Pancreas (tissue), 10 donors: ENCODE measurements at places on chromosomes 2 and 18. TPM values are rescaled to one million over a fixed set of nuclear protein-coding genes. Genes with fewer than 3 reads are reported as not detected.

The HOXD9 gene
- total RNA-seq, result 0.17 TPM

The ZSWIM2 gene
- not detected for total RNA-seq

The LYPD1 gene
- total RNA-seq, result 2.5 TPM

The SLC9A4 gene
- total RNA-seq, result 0.41 TPM

The LRRC30 gene
- not detected for total RNA-seq

The SERPINB11 gene
- not detected for total RNA-seq

The LHCGR gene
- not detected for total RNA-seq

The GPAT2 gene
- total RNA-seq, result 0.23 TPM

The CFAP210 gene
- total RNA-seq, result 0.47 TPM

The DOK6 gene
- 0.19 TPM for total RNA-seq

The RND3 gene
- total RNA-seq, result 5.6 TPM

The C2orf72 gene
- total RNA-seq, result 8.7 TPM

The UGT1A10 gene
- total RNA-seq, result 0.09 TPM

The GPR75 gene
- 1.4 TPM for total RNA-seq

The CCT4 gene
- total RNA-seq, result 66.9 TPM

The ACMSD gene
- not detected for total RNA-seq

The SLC23A3 gene
- 0.16 TPM for total RNA-seq

The SH3BP4 gene
- total RNA-seq, result 77.8 TPM

The TEX44 gene
- not detected for total RNA-seq

The QPCT gene
- 1.7 TPM for total RNA-seq

The PIEZO2 gene
- 3.2 TPM for total RNA-seq

The REV1 gene
- 16.7 TPM for total RNA-seq

The ATP8B1 gene
- 44.8 TPM for total RNA-seq

The CD207 gene
- total RNA-seq, result not detected

The CAPN14 gene
- not detected for total RNA-seq

The STK39 gene
- total RNA-seq, result 19.2 TPM

The IL1B gene
- 3.9 TPM for total RNA-seq

The FOXD4L1 gene
- 0.08 TPM for total RNA-seq

The C2orf66 gene
- total RNA-seq, result not detected

The MXD1 gene
- total RNA-seq, result 2.4 TPM

The CNTNAP5 gene
- 0.28 TPM for total RNA-seq

The TMEFF2 gene
- total RNA-seq, result not detected

The PLA2R1 gene
- total RNA-seq, result 0.58 TPM

The SATB2 gene
- total RNA-seq, result 4.0 TPM

The PRKAG3 gene
- not detected for total RNA-seq

The CYS1 gene
- total RNA-seq, result 26.0 TPM
